ENCODE measurements at places on chromosomes 2 and 18.

- DNase-seq: no peak
These were observed 477.0 kb upstream of the MEIS1 start for GRCh38 chr2:65957886-65958285.

GRCh38 chr18:45488645-45489044 is 126.6 kb upstream of the SLC14A2 start:
- DNase-seq: no peak

DNA sequence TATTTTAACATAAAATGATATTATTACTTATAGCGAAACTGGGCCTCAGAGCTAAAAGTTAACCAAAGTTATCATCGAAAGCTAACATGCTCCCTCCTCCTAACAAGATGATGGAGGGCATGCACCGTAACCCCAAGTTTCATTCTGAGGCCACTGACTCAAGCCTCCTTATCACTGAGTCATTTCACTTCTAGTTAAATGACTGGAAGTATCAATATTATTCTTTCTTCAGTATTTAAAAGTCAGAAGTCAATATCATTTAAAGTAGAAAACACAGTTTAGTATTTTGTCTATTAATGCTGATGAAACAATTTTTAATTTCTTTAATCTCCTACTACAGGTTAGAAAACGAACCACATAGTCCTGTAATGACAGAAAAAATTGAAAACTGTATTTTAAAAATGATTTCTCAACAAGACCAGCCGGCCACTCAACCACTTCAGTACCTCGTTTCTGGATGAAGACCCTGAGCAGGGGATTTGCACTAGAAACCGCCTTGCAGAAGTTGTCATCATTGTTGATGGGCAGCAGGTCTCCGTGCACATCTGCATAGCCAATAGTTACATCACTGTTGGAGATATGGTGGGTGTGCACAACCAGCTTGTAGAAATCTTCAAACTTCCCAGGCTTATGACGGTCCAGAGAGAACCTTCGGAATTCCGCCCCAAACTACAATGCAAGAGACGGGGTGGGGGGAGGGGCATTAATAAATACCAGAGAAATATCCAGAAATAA is 44.9 kb downstream of the PARD6G start:
- DNase-seq: no peak

DNA sequence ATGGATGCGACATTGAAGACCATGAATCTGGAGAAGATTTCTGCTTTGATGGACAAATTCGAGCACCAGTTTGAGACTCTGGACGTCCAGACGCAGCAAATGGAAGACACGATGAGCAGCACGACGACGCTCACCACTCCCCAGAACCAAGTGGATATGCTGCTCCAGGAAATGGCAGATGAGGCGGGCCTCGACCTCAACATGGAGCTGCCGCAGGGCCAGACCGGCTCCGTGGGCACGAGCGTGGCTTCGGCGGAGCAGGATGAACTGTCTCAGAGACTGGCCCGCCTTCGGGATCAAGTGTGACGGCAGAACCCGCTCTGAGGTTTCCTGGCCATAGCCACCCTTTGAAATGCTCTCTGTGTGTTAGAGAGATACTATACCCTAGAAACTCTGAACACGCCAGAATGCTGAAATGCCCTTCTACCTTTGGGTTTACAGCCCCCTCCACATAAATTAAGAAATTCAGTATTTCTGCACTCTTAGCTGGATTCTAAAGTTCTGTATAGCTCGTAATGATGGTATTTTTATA is 659 bp downstream of the CHMP1B start:
- DNase-seq: peak; percentile 59

GRCh38 chr18:13438507-13439056 is 220.0 kb downstream of the LDLRAD4 start:
- no peak for DNase-seq

GRCh38 chr2:60499651-60500265 is 53.7 kb downstream of the BCL11A start:
- DNase-seq: no peak

GRCh38 chr18:45165176-45165713 is 450.0 kb upstream of the SLC14A2 start:
- no peak for DNase-seq

Measured in CD4-positive, alpha-beta T cell treated with Interleukin-21 for 1 hour (primary cell).